ENCODE measurements at places on chromosomes 6 and 20.
A peak's percentile ranks its signal among the peaks of the same experiment; 100 is the strongest.

DNA sequence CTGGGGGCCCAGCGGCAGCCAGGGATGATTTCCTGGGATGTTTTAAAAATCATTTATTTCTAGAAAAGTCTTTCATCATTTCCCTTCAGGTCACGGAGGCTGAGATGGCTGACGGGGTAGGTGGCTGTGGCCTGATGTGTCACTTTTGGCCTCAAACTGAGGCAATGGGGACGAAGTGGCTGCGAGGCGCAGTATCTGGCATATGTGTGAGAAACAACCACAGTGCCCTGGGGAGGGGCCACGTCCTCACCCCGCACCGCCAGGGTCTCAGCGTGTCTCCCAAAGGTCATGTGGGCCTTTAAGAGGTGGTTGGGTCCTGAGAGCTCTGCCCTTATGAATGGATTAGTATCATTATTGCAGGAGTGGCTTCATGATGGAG lies 120.0 kb downstream of the CEBPB start:
- no peak for DNase-seq

DNA sequence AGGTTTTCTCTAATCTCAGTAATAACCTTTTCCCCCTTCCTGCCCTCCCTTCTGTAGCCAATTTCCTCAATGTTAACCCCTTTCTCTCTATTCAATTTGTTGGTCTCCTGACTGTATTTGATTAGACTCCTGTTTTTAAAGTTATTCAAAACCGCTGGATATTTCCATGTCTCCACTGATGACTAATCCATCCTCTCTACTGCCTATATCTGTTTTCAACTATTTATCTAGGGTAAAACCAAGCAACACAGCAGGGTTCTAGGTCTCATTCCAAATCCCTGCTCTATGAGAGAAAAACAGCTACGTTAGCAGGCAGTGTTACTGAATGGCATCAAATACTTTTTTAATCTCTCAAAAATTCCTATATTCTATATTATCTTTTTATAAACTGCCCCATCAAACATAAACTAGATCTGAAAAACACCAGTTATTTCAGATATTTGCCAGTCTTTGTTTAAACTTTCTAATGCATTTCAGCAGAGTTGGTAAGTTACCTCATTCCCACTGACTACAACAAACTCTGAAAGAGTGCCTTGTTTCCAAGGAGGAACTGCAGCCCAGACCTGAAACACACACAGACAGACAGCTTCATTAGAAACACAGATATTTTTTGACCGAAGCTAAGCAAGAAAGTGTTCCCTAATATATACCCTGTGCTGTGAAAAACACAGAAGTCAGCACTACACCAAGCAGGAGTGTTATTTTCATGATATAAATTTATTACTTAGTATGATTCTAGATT lies 8.2 kb downstream of the RTN4IP1 start:
- DNase-seq, result no peak

DNA sequence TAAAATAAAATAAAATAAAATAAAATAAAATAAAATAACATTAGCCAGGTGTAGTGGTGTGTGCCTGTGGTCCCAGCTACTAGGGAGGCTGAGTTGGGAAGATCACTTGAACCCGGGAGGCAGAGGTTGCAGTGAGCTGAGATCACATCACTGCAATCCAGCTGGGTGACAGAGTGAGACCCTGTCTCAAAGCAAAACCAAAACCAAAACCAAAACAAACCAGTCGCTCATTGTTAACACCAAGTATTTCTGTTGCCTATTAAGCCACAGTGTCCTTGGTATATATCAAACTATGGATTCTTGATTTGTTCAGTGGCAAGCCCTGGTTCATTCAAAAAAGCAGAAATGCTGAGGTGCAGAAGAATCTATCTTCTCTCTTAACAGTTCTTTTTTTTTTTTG lies 65.7 kb downstream of the PYGB start:
- no peak for DNase-seq

- DNase-seq, result no peak
Measured at GRCh38 chr6:142429195-142429594, 127.4 kb downstream of the ADGRG6 start.

DNA sequence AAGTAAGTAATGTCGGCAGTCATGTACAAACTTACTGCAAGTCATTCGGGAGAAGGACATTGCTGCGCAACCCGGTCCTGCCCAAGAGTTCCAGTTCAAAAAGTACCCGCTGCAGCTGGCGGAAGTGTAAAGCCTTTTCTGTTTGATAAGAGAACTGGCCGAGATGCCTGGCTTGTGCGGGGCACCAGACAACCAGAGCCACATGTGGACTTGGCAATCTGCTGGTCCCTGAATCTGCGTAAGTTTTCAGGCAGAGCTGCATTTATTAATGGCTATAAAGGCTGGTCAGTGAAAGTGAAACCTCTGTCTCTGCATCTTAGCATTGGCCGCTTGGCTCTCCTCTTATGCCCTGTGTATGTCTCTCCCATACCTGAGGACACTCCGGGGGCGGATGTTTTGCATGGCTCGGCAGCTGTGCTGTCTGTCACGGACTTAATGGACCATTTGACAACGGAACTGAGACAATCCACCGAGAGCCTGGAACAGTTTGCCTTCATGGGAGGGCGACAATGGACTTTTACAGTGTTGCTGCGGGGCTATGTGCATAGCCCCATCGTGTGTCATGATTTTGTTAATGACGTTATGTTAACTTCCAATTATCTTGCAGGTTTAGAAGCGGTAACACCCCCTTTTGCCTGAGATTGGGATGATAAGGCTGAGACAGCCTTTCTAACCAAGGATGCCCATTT lies 19.8 kb upstream of the RGS17 start:
- DNase-seq, result no peak

- DNase-seq, result no peak
Measured at GRCh38 chr6:34901930-34902329, 12.9 kb downstream of the ANKS1A start.

DNA sequence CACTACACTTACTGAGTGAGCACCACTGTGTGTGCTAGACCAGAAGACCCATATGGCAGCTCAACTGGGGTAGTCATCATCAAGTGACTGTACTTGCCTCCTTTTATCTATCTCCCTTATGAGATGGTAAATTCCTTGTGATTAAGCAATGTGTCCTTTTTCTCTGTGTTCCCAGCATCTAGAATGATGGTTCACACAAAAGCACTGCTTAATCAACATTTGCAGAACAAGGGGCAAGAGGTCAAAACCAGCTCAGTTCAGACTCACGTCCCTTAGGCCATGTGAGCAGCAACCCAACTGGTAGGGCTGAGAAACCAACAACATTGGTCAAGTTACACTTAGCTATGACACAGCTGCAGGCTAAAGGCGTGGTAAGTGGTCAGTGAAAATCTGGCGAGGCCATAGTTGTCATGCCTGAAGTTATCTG lies 10.0 kb downstream of the TRAM2 start:
- no peak for DNase-seq

- no peak for DNase-seq
Measured at GRCh38 chr6:28675600-28675999, 149.9 kb downstream of the GPX5 start.

GRCh38 chr6:17601386-17601703 lies 1.2 kb downstream of the FAM8A1 start:
- DNase-seq, result no peak

- no peak for DNase-seq
Measured at GRCh38 chr6:113451049-113451448, 406.1 kb upstream of the MARCKS start.

GRCh38 chr20:45727044-45727443 lies 4.9 kb downstream of the SPINT4 start:
- DNase-seq, result no peak

DNA sequence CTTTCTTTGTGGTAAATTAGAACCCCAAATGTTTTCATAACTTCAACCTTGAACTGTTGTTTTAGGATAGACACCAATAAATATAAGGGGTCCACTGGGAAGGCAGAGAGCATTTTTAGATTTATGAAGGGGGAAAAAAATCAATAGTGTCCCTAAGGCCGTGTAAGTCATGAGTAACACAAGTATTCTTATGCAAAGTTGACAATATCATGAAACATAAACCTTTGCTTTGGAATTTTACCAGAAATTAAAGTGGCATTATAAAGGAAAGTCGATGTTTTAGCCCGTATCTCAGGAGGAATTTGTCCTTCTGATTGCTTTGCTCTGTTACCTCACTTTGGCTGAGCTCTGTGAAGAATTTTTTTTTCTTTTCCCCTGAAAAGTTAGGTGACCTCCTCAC lies 394.9 kb upstream of the FLRT3 start:
- DNase-seq, result no peak

- no peak for DNase-seq
Measured at GRCh38 chr20:34781220-34781619, 44.2 kb downstream of the NCOA6 start.

DNA sequence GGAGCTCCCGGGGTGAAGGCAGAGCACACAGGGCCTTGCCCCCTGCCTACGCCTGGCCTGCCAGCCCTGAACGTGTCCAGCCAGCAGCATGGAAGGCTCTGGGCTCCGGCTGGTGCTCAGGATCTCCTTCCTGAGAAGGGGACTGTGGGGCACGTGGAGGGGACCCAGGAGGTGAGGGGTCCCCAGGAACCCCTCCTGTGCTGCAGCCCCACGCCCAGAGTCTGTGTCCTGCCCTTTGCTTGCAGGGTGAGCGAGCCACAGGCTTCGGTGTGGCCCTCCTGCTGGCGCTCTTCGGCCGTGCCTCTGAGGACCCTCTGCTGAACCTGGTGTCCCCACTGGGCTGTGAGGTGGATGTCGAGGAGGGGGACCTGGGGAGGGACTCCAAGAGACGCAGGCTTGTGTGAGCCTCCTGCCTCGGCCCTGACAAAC lies 22.3 kb downstream of the NPEPL1 start:
- DNase-seq, result no peak

GRCh38 chr6:28953585-28954258 lies 29.9 kb upstream of the TRIM27 start:
- no peak for DNase-seq

- DNase-seq, result no peak
Measured at GRCh38 chr6:113619077-113619476, 238.1 kb upstream of the MARCKS start.

DNA sequence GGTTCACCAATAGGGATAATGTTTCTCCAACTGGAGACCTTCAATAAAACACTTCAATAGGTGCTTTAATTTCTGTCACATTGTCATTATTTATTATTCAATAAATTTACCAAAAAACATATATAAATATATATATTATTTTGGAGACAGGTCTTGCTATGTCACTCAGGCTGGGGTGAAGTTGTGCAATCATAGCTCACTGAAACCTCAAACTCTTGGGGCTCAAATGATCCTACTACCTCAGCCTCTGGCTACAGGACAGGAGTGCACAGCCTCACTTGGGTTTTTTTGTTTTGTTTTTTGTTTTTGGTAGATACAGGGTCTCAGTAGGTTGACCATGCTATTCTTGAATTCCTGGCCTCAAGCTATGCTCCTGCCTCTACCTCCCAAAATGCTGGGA lies 9.9 kb downstream of the SMLR1 start:
- DNase-seq, result no peak

DNA sequence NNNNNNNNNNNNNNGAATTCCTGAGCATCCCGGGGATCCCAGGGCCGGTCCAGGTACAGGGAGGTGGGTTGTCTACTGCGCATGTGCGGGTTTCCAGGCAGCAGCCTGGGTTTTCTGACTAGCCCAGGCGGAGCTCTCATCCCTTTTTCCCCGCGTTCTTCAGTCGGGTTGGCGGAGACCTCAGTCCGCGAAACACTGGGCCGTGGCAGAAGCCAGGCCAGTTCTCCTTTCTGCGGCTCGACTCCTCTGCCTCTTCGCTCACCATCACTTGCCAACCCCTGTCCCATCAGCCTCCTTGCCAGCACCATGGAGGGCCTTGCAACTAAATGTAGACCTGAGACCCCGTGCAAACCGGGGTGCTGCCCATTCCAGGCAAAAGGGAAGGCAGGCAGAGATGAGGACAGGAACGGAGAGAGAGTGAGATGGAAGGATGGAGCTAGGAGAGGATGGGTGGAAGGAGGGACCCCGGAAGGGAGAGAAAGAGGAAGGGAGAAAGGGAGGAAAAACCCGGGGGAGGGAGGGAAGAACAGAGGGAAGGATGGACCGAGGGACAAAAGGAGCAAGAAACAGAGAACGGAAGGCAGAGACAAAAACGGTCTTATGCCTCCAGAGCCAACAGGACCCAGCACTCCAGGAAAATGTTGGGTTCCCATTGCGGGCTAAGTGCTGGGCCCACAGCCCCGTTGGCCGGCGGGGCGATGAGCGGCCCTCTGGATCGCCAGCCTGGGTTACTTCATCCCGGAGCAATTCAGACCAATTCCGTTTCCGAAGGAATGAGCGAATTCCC lies 445.4 kb upstream of the DEFB115 start:
- DNase-seq, result peak; percentile 36

DNA sequence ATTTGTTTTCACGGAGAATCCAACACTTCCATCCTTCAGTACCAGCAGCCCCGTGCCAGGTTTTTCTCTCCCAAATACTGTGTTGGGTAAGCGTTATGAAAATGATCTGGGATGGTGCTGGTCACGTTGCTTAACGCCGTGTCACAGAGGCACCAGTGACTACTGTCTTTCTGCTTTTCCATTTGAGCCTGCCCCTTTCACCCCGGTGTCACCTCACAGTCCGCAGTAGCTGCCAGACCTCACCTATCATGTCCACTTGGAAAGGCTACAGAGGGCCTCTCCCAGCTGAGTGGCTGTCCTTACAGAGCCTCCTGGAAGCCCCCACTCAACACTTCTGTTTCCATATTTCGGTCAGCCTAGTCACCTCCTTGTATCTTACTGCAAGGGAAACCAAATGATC lies 176.5 kb upstream of the ARID1B start:
- DNase-seq, result no peak

GRCh38 chr6:15577550-15578171 lies 85.2 kb downstream of the DTNBP1 start:
- DNase-seq, result no peak

DNA sequence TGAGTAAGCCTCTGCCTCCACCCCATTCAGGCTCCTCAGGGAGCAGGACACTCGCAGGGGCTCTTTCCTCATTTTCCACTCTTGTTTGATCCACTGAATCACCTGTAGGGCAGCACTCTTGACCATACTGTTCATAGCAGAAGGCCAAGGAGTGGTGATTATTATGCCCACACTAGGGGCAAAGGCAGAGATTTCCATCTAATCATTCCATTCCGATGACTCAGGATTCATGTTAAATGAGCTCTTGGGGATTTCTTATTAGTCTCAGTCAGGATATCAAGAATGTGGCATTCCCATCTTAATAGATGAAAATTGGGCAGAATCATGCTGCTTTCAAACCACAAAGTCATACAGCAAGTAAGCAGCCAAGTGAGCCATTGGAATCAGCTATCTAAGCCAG lies 101.9 kb upstream of the MOCS1 start:
- no peak for DNase-seq
